ENCODE measurements at places on chromosomes 7 and 10. TPM values are rescaled to one million over a fixed set of nuclear protein-coding genes. Genes with fewer than 3 reads are reported as not detected.

DNA sequence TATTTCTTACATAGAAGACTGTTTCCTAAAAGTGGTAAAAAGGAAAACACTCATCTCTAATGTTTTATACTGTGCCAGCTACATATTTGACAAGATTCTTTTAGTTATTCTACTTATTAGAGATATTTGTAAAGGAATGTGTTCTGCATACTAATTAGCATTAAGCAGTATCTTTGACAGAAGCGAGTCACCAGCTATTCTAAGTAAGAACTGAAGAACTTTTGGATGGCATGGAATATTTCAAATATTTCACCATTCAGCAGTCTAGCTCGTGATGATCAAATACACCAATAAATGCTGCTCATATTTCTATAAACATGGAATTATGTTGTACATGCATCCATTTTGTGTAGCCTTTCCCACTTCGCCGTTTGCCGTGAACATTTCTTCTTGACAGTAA, 241.6 kb upstream of the TCF7L2 start:
- no peak for DNase-seq

The CTBP2 gene
- 76.0 TPM for total RNA-seq

The HMX2 gene
- total RNA-seq, result not detected

The TRIM50 gene
- total RNA-seq, result not detected

GRCh38 chr7:44279731-44280505, 45.5 kb downstream of the CAMK2B start:
- DNase-seq, result peak; percentile 3

The SPDYE2 gene
- not detected for total RNA-seq
